Naive thymus-derived CD4-positive, alpha-beta T cell (primary cell): ENCODE measurements at places on chromosomes 4 and X.

- peak; percentile 17 for DNase-seq
Measured at GRCh38 chr4:6917461-6918271, 8.0 kb downstream of the TBC1D14 start.

- no peak for DNase-seq
Measured at GRCh38 chr4:126697748-126698147, 935.0 kb upstream of the INTU start.

GRCh38 chr4:27000820-27001219 lies 140.2 kb downstream of the STIM2 start:
- peak; percentile 36 for DNase-seq

GRCh38 chr4:105558277-105558676 lies 5.9 kb downstream of the ARHGEF38 start:
- no peak for DNase-seq

GRCh38 chr4:71304289-71304850 lies 34.5 kb upstream of the SLC4A4 start:
- DNase-seq, result no peak

GRCh38 chr4:78056265-78057129 lies 626 bp upstream of the FRAS1 start:
- DNase-seq, result peak; percentile 10

GRCh38 chrX:37781081-37781480 lies 1.2 kb downstream of the CYBB start:
- DNase-seq, result no peak

GRCh38 chr4:133720001-133720400 lies 481.6 kb downstream of the PABPC4L start:
- DNase-seq, result no peak

- no peak for DNase-seq
Measured at GRCh38 chr4:6884341-6884870, 25.2 kb upstream of the TBC1D14 start.

DNA sequence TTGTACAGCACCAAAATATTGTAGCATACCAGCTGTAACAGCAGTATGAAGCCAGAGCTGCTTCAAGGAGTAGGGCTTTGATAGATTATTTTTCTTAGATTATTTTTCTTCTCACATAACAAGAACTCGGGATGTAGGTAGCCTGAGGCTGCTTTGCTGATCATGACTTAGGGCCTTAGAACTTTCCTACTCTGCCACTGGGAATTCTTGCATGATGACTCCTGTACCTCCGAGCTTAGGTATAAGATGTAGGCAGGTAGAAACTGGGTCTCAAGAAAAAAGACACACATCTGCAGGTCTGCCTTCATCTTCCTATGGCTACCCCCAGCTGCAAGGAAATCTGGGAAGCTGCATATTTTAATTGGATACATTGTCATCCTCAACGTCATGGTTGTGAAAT lies 115.9 kb upstream of the PNPLA4 start:
- no peak for DNase-seq

DNA sequence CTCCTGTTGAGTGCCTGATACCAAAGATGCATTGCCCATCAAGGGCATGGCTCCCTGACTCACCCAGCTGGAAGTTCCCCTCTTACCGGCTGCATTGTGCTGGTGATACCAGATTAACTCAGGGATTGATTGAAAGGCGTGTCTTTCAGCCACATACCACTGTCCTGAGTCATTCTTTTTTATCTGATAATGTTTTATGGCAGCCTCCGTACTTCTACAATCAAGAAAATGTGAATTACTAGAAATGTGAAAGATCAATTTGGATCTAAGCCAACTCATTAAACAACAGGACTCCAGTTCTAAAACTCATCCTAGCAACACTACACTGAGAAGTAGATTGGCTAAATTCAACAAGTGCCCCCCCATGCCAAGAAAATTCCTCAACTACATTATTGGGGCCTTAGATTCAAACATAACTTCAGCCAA lies 40.0 kb downstream of the TXK start:
- DNase-seq, result no peak

GRCh38 chrX:79400623-79401022 lies 33.5 kb upstream of the ITM2A start:
- DNase-seq, result no peak

DNA sequence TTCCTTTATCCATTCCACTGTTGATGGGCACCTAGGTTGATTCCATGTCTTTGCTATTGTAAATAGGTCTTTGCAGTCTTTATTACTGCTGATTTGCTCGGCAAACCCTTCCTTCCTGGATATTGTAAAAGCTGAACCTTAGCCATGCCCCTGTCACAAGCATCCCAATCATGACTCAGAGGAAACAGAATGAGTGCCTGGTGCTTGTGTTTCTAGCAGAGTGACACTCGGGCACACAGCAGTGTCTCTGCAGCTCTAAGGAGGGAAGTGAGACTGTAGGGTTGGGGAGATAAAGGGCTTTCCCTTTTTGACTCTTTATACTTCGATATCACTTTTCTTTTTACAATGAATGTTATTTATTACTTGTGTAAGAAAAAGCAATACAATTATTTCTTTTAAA lies 83.3 kb downstream of the AKAP4 start:
- DNase-seq, result no peak

DNA sequence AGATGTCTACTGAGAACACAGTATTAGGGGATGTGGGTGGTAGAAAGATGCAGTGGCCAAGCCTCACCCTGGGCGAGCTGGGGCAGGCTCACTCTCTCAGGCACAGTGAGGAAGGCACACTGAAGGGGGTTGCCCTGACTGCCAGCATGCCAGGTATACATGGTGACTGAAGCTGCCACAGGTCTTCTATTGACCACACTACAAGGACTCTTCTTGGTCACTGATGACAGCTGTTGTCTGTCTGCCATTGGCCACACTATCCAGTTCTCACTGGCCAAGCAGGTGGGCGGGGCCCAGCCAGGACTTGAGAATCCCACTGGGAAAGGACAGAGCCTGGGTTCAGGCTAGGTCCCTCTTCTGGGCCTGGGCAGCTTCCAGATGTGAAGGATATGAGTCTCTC lies 39.7 kb upstream of the TBC1D14 start:
- DNase-seq, result no peak

DNA sequence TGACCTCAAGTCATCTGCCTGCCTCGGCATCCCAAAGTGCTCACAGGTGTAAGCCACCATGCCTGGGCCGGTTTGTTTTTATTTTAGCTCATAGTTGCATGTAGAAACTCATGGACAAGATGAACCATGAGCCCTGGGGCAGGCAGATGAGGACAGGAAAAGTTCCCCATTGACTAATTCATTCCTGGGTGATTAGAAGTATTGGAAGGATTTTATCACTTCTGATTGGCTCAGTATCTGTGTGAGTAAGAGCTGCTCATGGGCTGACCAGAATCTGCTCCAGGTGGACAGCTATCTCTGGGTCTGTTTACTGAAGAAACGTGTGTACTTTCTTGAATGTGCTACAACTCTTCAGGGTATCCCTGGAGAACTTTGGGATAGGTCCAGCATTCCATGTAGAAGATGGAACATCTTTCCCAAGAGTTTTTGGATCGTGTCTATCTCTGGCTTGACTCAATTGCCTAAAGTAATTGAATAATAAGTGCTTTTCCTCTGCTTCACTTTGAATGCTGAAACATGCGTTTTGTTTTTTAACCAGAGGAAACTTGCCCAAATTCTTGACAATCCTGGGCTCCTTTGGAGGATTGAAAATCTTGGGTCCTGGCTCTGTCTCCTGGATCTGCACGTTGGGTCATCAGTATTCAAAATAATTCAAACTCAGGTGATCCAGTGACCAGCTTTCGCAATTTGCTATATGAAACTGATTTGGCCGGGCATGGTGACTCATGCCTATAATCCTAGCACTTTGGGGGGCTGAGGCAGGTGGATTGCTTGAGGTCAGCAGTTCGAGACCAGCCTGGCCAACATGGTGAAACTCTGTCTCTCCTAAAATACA lies 88.6 kb upstream of the DHRSX start:
- DNase-seq, result no peak

- no peak for DNase-seq
Measured at GRCh38 chrX:127457161-127457560, 595.0 kb downstream of the ACTRT1 start.

GRCh38 chr4:73816814-73817213 lies 19.7 kb upstream of the CXCL6 start:
- no peak for DNase-seq

- DNase-seq, result no peak
Measured at GRCh38 chrX:51665981-51666380, 16.6 kb downstream of the CENPVL2 start.

DNA sequence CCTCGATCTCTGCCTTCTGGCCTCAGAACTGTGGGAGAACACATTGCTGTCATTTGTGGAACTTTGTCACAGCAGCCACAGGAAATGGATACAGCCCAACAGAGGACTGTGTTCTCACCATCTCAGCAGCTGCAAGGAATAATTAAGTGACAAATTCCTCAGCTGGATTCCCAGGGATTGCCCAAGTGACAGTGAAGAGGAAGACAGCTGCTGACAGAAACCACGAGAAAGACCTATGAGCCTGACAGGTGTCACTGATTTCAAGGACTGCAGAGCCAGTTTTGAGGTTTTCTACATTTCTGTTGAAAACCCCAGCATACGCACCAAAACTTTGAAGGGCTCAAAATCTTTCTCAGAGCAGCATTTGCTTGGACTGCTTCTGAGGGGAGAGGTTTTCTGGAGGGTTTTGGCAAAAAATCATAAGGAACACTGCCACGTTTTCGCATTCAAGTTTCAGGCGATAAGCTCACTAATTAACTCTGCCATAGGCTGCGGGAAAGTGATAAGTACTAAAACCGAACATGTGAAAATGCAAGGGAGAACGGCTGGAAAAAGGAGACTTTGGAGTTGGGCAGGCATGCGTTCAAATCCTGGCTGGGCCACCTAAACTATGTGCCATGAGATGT lies 88.8 kb downstream of the DRD5 start:
- no peak for DNase-seq

- DNase-seq, result no peak
Measured at GRCh38 chr4:21733894-21734630, 214.5 kb downstream of the KCNIP4 start.

GRCh38 chr4:109313168-109314133 lies 11.0 kb upstream of the COL25A1 start:
- DNase-seq, result no peak

DNA sequence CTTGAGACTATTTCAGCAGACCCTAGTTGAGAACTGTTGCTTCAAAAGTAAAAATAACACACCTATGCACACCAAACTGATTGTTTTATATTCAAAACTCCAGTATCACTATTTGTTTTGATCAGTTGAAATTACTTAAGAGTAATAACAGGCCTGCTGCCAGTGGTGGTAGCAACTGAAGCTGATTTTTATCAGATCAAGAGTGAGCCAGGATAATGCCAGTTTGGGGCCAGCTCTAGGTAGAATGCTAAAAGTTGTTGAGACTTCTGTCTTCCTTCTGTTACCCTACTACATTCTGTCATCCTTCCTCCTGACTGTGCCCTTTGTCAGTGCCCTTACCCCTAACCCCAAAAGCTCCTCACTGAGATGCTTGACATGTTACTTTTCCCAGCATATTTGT lies 228.7 kb upstream of the SPRY1 start:
- no peak for DNase-seq

DNA sequence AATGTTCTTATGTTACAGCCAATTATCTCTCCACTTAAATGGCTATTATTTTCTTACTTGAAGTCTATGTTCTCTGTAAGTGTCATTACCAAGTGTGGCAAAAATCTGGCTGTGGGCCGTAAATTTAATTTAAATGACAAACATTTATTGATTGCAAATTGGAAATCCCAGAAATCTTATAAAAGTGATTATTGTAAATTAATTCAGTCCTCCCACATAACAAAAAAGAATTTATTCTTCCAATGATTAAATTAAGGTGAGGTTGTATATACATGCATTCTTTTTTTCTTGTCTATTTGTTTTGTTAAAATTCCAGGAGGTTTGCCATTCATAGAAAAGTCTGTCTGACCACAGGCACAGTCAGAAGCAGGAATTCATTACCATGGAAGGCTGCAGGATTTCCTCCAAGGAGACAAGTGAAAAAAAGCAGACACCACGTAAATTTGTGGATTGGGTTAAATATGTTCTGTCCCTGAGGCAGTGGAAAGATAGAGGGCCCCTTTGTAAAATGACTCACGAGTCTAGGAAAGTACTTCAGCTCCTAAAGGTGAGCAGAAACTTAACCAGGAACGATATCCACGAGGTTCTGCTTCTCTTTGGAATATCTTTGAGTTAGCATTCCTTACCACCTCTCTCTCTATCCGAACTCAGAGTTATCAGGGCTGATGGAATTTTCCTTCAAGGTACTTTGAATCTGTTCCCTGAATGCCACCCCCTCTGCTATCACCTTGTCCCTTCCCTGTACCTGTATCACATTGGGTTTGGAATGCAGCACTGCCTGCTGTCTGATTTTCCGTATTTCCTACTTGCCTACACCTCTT lies 10.7 kb downstream of the PPARGC1A start:
- no peak for DNase-seq

GRCh38 chr4:125303058-125303457 lies 11.7 kb upstream of the FAT4 start:
- no peak for DNase-seq

DNA sequence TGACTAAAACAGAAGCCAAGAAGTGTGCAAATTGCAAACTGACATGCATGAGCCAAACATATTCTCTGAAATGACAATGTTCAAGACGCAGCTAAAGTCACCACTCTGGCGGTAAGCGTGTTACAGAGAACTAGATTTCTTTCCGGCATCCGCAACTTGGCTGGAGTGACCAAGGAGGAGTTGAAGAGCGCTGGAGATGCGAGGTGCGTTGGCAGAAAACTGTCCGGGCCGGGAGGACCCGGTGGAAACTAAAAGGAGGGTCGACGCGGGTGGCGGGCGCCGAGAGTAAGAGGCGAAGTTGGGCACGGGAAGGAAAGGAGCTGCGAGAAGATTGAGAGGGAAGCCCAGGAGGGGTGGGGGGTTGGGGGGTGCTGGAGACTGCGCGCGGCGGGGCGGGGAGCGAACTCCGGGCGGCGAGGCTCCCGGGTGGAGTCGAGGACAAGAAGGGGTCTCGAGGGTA lies 807 bp downstream of the SEL1L3 start:
- DNase-seq, result peak; percentile 46

DNA sequence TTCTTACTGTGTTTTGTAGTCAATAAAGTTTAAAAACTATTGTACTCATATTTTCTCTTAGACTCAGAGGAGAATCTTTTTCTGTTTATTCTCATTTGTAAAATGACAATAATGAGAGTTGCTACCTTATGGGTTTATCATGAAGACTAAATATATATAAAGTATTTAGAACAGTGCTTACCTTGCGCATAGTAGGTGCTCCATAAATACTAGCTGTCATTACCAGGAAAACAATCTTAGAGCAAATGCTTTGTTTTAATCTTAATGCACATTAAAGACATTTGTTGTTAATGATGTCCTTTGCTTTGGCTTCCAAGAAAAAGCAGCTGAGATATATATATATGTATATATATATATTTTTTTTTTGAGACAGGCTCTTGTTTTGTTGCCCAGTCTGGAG lies 44.9 kb downstream of the FIP1L1 start:
- no peak for DNase-seq

- no peak for DNase-seq
Measured at GRCh38 chrX:118325453-118325852, 20.5 kb upstream of the WDR44 start.
